ENCODE measurements at places on chromosomes 6 and 20.

DNA sequence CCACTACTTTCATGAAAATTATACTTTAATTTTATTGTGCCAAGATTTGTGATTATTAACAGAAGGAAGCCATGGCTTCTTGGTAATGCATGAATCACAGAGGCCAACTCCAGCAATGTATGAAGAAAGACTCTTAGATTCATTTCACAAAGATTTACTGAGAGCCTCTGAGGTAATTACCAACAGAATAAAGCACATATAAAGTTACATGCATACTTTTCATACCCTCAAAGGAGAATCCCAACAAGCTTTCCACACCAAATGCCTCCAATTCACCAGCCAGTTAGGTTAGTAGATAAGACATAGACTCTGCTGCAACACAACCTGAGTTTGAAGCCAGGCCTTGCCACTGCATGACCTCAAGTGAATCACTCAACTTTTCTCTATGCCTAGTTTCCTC is 41.9 kb downstream of the HBS1L start:
- no peak for DNase-seq

DNA sequence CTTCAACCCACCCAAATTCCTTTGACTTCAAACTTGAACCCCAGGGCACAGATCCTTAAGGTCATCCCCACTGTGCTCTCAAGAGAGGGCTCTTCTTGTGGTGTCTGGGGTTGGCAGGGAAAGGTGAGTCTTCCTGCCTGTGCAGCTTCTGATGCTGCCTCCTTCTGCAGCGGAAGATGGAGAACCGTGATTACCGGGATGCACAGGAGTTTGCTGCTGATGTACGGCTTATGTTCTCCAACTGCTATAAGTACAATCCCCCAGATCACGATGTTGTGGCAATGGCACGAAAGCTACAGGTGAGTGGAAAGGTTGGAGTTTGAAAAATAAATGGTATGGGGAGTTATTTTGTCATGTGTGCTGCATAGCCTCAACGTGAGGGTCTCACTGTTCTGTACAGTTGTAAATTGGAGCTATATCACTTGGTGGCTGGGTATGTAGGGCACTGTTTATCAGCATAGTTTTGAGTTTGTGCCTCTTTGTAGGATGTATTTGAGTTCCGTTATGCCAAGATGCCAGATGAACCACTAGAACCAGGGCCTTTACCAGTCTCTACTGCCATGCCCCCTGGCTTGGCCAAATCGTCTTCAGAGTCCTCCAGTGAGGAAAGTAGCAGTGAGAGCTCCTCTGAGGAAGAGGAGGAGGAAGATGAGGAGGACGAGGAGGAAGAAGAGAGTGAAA is 9.0 kb downstream of the BRD2 start:
- no peak for DNase-seq

- DNase-seq: no peak
Observed at GRCh38 chr20:11795071-11795615, 122.5 kb upstream of the BTBD3 start.

- DNase-seq: no peak
Observed at GRCh38 chr6:107691062-107691751, 132.9 kb downstream of the SCML4 start.

GRCh38 chr6:136526196-136526930 is 23.9 kb downstream of the MAP7 start:
- DNase-seq: peak; percentile 29

DNA sequence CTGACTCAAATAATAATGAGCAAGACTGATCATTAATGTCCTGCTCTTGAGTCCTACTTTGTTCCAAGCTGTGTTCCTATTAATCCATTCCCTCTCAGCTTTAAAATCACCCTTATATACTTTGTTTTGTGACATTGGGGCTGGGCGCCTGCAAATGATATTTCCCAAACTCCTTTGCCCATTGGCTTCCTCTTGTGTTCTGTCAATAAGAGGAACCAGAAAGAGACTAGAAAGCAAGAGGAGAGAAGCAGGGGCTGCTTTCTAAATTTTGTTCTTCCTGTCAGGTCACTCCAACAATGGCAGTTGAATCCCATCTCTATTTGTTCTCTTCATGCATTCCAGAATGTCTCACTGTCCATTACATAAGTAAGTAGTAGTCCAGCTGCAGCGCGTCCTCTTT is 21.6 kb upstream of the TRIM27 start:
- DNase-seq: no peak

Measured in HuH-7 (cell line).